ENCODE measurements at places on chromosomes 2 and 18. TPM values are rescaled to one million over a fixed set of nuclear protein-coding genes. Genes with fewer than 3 reads are reported as not detected.

Gene AQP12B
- not detected for polyA plus RNA-seq

Gene NXPH2
- polyA plus RNA-seq: 3.2 TPM

Gene GALNT14
- polyA plus RNA-seq: 0.28 TPM

Gene MOCOS
- polyA plus RNA-seq: 6.8 TPM

Gene TTC27
- 9.9 TPM for polyA plus RNA-seq

Gene REG3A
- not detected for polyA plus RNA-seq

Gene ANO7
- polyA plus RNA-seq: 0.87 TPM

Gene HOXD9
- 11.7 TPM for polyA plus RNA-seq

Gene TMEM182
- polyA plus RNA-seq: 4.0 TPM

Gene CARF
- 9.8 TPM for polyA plus RNA-seq

Gene PAIP2B
- polyA plus RNA-seq: 9.0 TPM

Gene EFHD1
- polyA plus RNA-seq: 154 TPM

Gene MYOM1
- 21.0 TPM for polyA plus RNA-seq

Gene TUBA3E
- polyA plus RNA-seq: 0.07 TPM

Gene VAMP8
- 54.3 TPM for polyA plus RNA-seq

Gene ALK
- 0.07 TPM for polyA plus RNA-seq

Gene RNU2-63P
- not detected for polyA plus RNA-seq

Gene BOLL
- not detected for polyA plus RNA-seq

Gene FAM110C
- 6.9 TPM for polyA plus RNA-seq

Gene INHBB
- polyA plus RNA-seq: 4.8 TPM

Gene DOCK10
- polyA plus RNA-seq: 15.3 TPM
